ENCODE measurements at places on chromosomes 13 and 19. TPM values are rescaled to one million over a fixed set of nuclear protein-coding genes. Genes with fewer than 3 reads are reported as not detected.

GRCh38 chr13:19881641-19882040 is 18.2 kb upstream of the ZMYM5 start:
- no peaks in the 10 kb centered on the region for H3K27me3 ChIP-seq
- H3K4me1 ChIP-seq: no peaks in the 10 kb centered on the region
- H3K36me3 ChIP-seq: no peaks in the 10 kb centered on the region

- H3K4me1 ChIP-seq: no peaks in the 10 kb centered on the region
- H3K27me3 ChIP-seq: no peaks in the 10 kb centered on the region
- H3K4me3 ChIP-seq: no peak overlapping the region
- DNase-seq: no peak
Measured at GRCh38 chr19:560121-560520, 12.3 kb upstream of the BSG start.

GRCh38 chr19:47598407-47599349 is 10.3 kb upstream of the BICRA start:
- DNase-seq: peak; percentile 86
- no peaks in the 10 kb centered on the region for H3K36me3 ChIP-seq
- H3K4me1 ChIP-seq: peaks cover 31% of the 10 kb centered on the region
- H3K27ac ChIP-seq: peak overlapping the region; percentile 67
- no peaks in the 10 kb centered on the region for H3K27me3 ChIP-seq

DNA sequence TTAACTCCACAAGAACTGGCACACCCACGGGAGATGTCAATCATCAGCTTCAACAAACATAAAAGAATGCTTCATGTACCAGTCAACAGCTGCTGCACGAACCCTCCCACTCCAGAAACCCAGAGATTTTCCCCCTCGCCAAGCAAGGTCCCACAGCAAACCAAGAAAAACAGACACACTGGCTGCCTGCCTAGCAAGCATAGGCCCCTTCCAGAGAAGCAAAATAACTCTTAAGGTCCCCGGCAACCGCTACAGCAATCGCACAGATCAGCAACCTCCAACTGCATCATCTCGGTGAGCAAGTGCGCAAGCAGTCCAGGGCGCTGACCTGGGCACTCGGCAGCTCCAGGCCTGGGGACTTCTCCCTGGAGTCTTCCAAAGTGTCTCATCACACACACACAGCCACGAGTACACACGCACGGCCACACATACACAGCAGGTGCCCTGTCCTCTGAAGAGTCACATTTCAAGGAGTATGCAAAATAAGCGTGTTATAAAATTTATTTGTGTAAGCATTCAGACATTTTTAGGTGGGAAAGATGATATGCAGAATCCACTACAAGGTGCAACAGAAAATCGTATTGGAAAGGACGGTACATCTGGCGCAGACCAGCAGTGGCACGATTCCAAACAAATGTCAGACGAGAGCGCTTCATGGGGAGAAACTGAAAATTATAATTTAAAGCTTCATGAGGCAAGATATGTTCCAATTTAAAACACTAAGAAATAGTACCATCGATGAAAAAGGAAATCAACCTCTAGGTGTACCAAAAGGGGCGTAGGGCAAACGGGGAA is 125.0 kb downstream of the STK24 start:
- no peak overlapping the region for H3K4me3 ChIP-seq
- H3K27me3 ChIP-seq: no peaks in the 10 kb centered on the region
- DNase-seq: no peak
- no peak overlapping the region for H3K27ac ChIP-seq
- H3K4me1 ChIP-seq: no peaks in the 10 kb centered on the region

- no peaks in the 10 kb centered on the region for H3K36me3 ChIP-seq
- no peak for DNase-seq
- no peaks in the 10 kb centered on the region for H3K4me1 ChIP-seq
- no peak overlapping the region for H3K27ac ChIP-seq
Measured at GRCh38 chr13:35159041-35159440, 217.0 kb downstream of the NBEA start.

GRCh38 chr13:110442930-110443621 is 118.4 kb downstream of the RAB20 start:
- peak overlapping the region; percentile 28 for H3K27ac ChIP-seq
- no peak overlapping the region for H3K4me3 ChIP-seq
- H3K4me1 ChIP-seq: peaks cover 11% of the 10 kb centered on the region
- DNase-seq: peak; percentile 34

GRCh38 chr19:4378886-4379285 is 21.5 kb downstream of the SH3GL1 start:
- H3K27me3 ChIP-seq: no peaks in the 10 kb centered on the region
- no peak for DNase-seq
- peaks cover 52% of the 10 kb centered on the region for H3K4me1 ChIP-seq
- H3K4me3 ChIP-seq: no peak overlapping the region
- H3K27ac ChIP-seq: no peak overlapping the region
- peaks cover 10% of the 10 kb centered on the region for H3K36me3 ChIP-seq

GRCh38 chr19:55256562-55257460 is 2.0 kb downstream of the PPP6R1 start:
- no peak overlapping the region for H3K27ac ChIP-seq
- DNase-seq: no peak

DNA sequence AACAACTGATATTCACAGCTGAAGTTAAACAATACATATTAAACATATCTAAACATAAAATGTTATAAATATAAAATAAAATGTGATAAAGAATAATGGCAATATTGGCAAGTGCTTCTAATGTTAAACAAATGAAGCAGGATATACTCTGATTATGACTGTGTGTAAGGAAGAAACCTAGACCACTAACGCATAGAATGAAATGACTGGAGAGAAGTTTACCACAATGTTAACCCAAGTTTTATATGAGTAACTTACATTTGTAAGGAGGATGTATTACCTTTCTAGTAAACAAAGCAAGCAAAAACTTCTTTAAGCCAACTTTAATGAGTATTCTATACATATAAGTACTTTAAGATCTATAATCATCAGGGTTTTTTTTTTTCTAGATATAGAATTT is 43.0 kb downstream of the RB1 start:
- no peak overlapping the region for H3K4me3 ChIP-seq
- no peak for DNase-seq

DNA sequence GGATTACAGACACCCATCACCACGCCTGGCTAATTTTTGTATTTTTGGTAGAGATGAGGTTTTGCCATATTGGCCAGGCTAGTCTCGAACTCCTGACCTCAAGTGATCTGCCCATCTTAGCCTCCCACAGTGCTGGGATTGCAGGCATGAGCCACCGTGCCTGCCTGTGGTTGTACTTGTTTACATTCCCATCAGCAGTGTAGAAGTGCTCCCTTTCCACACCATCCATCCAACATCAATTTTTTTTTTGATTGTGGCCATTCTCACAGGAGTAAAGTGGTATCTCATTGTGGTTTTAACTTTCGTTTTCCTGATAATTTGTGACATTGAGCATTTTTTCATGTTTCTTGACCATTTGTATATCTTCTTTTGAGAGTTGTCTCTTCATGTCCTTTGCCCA is 1019.4 kb upstream of the SLC10A2 start:
- H3K36me3 ChIP-seq: no peaks in the 10 kb centered on the region
- H3K4me1 ChIP-seq: no peaks in the 10 kb centered on the region
- H3K4me3 ChIP-seq: no peak overlapping the region
- no peaks in the 10 kb centered on the region for H3K27me3 ChIP-seq
- no peak overlapping the region for H3K27ac ChIP-seq

GRCh38 chr19:50768277-50768676 is 2.0 kb upstream of the GPR32 start:
- no peak overlapping the region for H3K4me3 ChIP-seq
- no peak overlapping the region for H3K27ac ChIP-seq
- no peaks in the 10 kb centered on the region for H3K36me3 ChIP-seq

The SPIB gene
- not detected for total RNA-seq

The CLEC11A gene
- 13.3 TPM for total RNA-seq

The PSG5 gene
- total RNA-seq: not detected

The MTUS2 gene
- total RNA-seq: 0.05 TPM

Data from endothelial cell of umbilical vein (primary cell).